Transverse colon (tissue), 4 donors: ENCODE measurements at places on chromosomes 3 and 15.

GRCh38 chr15:63987796-63988378 is 58.4 kb downstream of the DAPK2 start:
- DNase-seq = peak; percentile 4

DNA sequence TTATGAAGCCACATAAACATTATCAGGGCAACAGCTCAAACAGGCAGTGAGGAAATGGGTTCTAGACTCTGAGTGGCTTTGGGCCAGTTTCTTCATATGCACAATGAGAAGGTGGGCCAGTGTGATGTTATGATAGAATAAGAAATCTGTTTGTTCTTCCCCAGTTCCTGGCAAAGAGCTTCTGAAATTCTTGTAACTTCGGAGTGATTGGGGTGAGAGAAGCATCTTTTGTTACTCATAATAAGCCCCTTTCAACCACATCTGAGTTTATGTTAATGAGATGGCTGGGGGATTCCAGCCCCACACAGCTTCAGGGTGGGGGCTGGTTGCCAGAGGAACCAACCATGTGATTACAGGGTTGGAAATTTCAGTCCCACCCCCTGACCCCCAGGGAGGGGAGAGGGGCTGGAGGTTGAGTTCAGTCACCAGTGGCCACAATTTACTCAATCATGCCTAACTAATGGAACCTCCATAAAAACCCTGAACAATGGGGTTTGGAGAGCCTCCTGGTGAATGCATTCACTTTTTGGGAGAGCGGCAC is 57.0 kb upstream of the FRMD4B start:
- no peak for DNase-seq

GRCh38 chr3:64859625-64860535 is 172.1 kb upstream of the ADAMTS9 start:
- DNase-seq = no peak

GRCh38 chr3:119368298-119368697 is 74.1 kb downstream of the ARHGAP31 start:
- no peak for DNase-seq

DNA sequence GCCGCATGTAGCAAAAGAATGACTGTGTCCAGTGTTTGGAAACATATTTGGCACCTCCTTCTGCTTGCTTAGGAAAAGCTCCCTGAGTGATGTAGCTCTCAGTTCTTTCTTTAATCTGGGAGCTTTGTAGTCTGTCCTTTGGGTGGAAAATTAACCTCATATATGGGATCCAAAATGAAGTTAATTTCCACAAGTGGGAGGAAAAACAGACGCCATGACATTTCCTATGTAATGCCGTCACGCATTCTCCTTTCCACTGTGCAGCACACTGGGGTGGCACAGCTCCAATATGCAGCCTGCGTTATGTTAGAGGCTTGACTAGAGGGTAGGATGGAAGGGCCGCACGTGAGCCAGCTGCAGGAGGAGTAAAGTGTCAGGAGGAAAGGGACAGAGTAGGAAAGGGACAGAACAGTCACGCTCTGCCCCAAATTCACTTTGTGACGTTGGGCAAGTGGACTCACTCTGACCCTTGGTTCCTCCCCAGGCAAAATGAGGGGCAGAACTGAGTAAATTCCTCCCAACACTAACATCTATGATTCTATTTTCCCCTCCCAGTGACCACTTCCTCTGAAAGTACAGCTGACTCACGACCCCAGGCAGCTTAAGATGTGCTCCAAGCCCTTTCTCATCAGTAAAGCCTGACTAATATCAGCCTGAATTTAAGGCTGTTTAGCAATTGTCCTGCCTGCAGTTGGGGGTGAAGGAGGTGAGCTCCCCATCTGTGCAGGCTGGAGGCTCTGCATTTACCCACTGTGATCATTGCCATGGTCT is 176.5 kb upstream of the PFN2 start:
- DNase-seq = peak; percentile 33

DNA sequence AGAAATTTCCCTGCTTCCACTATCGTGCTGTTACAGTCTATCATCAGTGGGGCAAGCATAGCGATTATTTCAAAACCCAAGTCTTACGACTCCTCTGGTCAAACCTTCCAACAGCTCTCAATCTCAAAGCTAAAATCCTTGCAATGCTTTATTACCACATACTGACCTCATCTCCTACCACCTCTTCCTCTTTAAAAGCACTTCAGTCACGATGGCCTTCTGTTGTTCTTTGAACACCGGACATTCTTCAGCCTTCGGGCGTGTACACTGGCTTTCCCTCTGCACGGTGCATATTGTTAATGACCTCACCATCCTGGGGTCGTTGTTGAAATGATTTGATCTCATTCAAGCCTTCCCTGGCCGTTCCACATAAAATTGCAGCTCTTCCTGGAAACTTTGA is 31.1 kb downstream of the MAGEL2 start:
- DNase-seq = no peak

GRCh38 chr3:188060840-188061544 is 93.0 kb upstream of the LPP start:
- DNase-seq = peak; percentile 40

- DNase-seq = no peak
These were observed 67.2 kb upstream of the BCL6 start for GRCh38 chr3:187812496-187812895.
